NCI-H2029 treated with DMSO at 0.1 percent for 48 hours (cell line): ENCODE measurements at places on chromosomes 4 and X.
A peak's percentile ranks its signal among the peaks of the same experiment; 100 is the strongest.

DNA sequence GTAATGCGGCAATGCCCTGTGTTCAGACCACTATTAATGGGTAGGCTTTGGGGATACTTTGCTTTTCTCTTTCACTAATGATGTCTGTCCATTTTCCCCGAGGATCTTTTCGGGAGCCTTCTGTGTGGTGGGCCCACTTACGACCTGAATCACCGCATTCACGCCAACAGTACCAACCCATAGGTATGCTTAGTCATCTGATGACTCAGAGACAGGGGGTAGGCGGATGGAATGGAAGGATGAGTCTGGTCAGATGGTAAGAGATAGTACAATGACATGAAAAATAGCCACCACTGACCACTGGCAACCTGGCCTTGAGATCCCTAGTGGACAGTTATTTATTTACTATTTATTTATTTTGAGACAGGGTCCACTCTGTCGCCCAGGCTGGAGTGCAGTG is 76.0 kb upstream of the DHRSX start:
- no peak for DNase-seq

- DNase-seq, result peak; percentile 33
Measured at GRCh38 chrX:150200820-150201287, 162.3 kb upstream of the MAMLD1 start.

DNA sequence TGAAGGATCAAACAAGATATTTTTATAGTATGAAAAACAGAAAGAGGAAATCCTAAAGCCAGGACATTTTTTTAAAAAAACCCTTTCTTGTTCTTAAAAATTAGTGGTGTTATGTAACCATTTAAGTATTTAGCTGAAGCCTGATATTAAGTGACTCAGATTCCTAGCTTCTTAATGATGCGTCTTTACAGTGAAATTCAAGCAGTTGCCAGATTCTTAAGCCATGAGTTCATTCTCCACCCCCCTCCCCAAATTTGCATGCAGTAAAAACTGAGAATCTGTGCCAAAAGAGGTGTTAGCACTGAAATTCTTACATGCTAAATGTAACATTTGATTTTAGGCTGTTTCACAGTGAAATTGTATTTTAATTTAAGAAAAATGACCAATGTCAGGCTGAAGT is 180.8 kb downstream of the RAPGEF2 start:
- no peak for DNase-seq

- no peak for DNase-seq
Measured at GRCh38 chr4:88109123-88109881, 49.1 kb downstream of the ABCG2 start.

DNA sequence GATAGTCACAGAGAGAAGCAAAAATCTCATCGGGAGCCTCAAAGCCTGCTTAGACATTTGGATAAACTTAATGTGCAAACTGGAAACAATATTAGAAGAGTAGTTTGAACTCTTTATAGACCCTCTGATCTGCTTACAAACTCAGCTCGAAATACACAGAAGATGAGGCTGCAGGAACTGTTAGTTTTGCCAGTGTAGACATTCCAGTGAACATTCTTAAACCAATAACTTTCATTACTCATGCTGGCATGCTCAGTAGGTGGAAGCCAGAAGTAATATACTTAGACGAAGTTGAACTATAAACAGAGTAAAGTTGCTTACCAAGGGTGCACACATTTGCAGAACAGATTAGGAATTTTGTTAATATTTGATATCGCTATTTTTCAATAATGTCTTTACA is 303.5 kb downstream of the ANKRD50 start:
- no peak for DNase-seq

DNA sequence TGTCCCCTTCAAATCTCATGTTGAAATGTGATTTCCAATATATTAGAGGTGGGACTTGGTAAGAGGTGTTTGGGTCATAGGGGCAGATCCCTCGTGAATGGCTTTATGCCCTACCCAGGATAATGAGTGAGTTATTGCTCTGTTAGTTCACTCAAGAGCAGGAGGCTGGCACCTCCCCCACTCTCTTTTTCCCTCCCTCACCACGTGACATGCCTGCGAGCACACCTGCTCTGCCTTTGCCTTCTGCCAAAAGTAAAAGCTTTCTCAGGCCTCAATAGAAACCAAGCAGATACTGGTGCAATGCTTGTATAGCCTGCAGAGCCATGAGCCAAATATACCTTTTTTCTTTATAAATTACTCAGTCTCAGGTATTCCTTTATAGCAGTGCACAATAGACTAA is 286.3 kb upstream of the UGT8 start:
- DNase-seq, result peak; percentile 25

GRCh38 chrX:39599339-39599738 is 498.4 kb downstream of the BCOR start:
- DNase-seq, result no peak

- no peak for DNase-seq
Measured at GRCh38 chr4:158042591-158043030, 130.2 kb downstream of the GASK1B start.

- no peak for DNase-seq
Measured at GRCh38 chr4:60938181-60938580, 261.9 kb upstream of the ADGRL3 start.

GRCh38 chr4:152996111-152996571 is 60.0 kb downstream of the FHDC1 start:
- no peak for DNase-seq

GRCh38 chr4:135277068-135277979 is 1075.7 kb upstream of the PABPC4L start:
- DNase-seq, result no peak

GRCh38 chr4:18194278-18194677 is 172.7 kb upstream of the LCORL start:
- DNase-seq, result no peak

- no peak for DNase-seq
Measured at GRCh38 chrX:20952180-20952579, 422.0 kb upstream of the CNKSR2 start.

GRCh38 chrX:14798805-14799397 is 74.0 kb downstream of the FANCB start:
- no peak for DNase-seq

GRCh38 chr4:3294401-3295241 is 1.8 kb downstream of the RGS12 start:
- DNase-seq, result no peak

GRCh38 chrX:1249101-1249887 is 19.3 kb upstream of the CSF2RA start:
- DNase-seq, result no peak

- no peak for DNase-seq
Measured at GRCh38 chr4:4329496-4329895, 39.4 kb downstream of the ZBTB49 start.

GRCh38 chr4:161133586-161134276 is 1030.1 kb downstream of the FSTL5 start:
- DNase-seq, result no peak

DNA sequence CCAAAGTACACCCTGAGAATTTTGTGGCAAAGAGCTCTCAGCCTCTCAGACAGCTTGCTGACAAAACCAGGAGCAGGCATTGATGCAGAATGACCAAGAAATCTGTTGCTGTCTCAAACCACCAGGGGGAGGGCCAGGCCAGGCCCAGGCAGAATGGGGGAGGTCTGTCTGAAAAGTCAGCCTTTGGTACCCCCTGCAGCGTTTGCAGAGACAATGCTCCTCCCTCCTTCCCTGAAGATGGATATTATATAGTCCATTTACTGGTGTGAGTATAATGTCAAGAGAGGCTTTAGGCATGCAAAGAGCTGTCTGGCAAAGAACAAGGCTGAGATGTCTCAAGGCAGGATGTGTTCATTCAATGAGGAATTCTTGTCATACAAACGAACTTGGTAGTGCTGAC is 52.9 kb upstream of the TRPC5OS start:
- DNase-seq, result no peak

GRCh38 chrX:69152417-69152841 is 12.8 kb downstream of the PJA1 start:
- DNase-seq, result peak; percentile 73

- no peak for DNase-seq
Measured at GRCh38 chrX:11540532-11541377, 125.0 kb downstream of the ARHGAP6 start.

DNA sequence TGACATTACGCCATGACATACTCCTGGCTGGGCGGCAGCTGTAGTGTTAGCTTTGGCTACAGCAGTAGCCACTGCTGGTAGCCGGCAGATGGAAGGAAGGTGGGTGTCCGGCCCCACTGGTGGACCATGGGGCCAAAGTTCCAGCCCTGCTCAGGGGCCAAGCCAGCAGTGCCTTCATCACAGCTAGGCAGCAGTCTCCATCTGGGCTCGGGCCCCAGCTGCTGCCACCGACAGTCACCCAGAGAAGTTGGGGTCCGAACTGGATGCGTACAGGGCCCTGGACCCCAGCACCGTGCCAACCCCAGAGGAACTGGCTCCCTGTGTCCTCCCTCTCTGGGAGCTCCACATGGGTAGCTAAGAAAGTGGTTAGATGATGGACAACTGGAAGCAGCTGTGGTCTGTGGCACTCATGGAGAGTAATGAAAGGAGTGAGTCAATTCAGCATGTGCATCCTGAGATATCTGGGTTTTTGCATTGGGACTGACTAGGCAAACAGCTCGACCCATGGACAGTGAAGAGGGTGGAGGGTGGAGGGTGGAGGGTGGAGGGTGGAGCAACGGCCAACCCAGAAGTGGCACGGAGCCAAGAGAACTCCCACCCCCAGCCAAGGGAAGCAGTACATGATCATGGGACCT is 366.6 kb upstream of the GRIA3 start:
- DNase-seq, result no peak

DNA sequence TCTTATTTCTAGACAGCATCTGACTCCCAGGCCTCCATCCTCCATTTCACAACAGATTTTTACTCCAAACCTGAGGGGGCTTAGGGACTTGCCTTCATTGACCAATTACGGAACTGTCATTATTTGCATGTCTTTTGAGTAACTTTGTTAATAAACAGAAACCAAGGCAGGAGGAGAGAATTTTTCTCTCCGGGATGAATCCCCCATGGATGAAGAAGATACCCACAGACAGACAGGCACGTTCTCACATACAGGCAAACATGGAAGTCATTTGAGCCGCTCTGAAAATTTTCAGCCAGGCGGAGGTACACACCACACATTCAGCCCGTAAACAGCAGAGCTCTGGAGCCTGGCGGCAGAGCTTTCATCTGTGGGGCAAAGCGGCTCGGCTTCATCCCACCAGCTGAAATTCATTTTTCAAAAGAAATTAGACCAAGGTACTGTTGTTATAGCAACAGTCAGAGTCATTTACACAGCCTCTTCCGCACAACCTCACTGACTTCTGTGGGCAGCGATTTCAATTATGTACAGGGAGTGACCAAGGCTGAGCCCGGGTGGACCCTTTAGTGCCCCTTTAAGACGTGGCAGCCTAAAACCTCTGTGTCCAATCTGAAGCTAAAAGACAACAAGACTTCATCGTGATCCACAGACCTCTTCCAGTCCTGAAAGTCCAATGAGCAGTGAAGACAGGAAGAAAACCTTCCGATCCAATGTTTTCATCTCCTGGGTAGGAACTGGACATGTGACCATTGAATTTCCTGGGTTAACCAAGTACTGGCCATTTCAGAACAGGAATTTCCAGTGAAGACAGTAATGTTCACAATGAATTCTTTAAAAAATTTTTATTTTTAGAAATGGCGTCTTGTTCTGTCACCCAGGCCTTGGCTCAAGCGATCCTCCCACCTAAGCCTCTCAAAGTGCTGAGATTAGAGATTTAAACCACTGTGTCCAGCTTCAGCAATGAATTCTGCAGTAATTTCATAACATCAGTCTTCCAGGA is 237.0 kb downstream of the MGST2 start:
- no peak for DNase-seq

- DNase-seq, result no peak
Measured at GRCh38 chrX:110086162-110086915, 83.4 kb downstream of the TMEM164 start.

DNA sequence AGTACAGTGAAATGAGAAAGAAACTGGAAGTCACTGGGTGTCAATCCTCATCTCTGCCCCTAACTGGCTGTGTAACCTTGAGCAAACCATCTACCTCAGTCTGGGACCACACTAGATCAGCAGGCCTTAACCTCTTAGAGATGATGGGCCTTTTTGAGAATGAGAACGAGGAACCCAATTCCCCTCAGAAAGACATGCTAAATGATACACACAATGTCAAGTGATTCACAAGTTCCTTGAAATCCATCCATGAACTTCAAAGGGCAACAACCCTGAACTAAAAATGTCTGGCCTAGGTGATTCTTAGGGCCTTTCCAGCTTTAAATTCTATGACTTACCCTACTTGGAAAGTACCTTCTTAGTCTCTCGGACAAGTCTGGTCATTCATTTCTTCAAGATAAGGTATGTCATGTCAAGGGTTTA is 47.4 kb downstream of the ACSL4 start:
- DNase-seq, result no peak

- no peak for DNase-seq
Measured at GRCh38 chr4:53267026-53267425, 98.8 kb downstream of the SCFD2 start.

DNA sequence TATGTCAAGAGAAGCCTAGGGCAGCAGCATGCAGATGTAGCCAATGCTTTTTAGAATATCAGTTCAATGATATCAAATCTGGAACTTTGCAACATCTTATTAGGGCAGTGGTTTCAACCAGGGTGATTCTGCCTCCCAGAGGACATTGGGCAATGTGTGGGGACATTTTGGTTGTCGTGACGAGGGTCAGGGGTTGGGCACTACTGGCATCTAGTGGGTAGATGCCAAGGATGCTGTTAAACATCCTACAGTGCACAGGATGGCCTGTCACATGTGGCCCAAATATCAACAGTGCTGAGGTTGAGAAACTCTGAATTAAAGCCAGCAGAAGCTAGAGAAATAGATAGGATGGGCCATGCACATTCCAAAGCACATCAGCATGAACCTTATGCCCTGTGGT is 152.3 kb downstream of the AMELX start:
- DNase-seq, result no peak

DNA sequence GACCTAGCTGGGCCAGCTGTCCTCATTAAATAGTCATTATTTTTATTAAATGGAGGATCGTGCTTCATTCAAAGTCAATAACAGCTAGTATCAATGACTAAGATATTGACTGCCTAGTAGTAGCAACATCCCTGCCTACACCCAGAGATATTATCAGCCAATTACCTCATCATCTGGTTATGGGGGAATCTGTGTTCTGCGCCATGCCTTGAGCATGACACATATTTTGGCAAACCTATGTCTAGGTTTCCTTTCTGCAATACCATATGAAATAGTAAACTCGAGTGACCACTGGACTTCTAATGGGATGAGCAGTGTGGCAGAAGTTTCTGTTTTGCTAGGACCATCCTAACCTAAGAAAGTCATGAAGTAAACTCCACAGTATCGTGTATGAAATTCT is 50.0 kb upstream of the AADAT start:
- no peak for DNase-seq

DNA sequence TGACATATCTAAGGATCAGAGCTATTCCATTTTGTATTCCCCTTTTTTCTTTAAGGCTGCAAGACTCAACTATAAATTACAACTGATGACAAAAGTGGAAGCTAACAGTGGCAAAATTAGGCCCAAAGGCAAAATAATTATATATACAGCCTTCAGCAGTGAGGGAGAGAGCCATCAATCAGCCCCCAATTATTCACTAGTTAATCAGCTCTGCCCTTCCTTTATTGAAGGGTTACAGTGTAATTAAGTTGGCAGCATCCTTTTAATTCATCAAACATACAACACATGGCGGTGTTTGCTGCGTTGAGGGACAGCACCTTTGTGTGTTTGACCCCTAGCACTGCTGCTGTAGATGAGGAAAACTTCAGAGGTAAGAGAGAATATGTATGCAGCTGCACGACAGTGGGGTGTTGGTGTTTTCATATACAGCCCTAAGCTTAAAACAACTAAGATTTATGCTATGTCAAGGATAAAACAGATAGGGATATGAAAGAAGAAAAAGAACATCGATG is 973.9 kb upstream of the POU3F4 start:
- no peak for DNase-seq
